ENCODE measurements at places on chromosomes 6 and 20. TPM values are rescaled to one million over a fixed set of nuclear protein-coding genes. Genes with fewer than 3 reads are reported as not detected.
A peak's percentile ranks its signal among the peaks of the same experiment; 100 is the strongest.

KIF6 gene
- total RNA-seq, result 3.3 TPM

LPA gene
- not detected for total RNA-seq

BMP6 gene
- 1.9 TPM for total RNA-seq

B3GALT4 gene
- 4.0 TPM for total RNA-seq

HLA-DRB5 gene
- not detected for total RNA-seq

RAET1E gene
- total RNA-seq, result 3.2 TPM

TMC2 gene
- total RNA-seq, result not detected

ADRM1 gene
- 252 TPM for total RNA-seq

PROKR2 gene
- not detected for total RNA-seq

DNA sequence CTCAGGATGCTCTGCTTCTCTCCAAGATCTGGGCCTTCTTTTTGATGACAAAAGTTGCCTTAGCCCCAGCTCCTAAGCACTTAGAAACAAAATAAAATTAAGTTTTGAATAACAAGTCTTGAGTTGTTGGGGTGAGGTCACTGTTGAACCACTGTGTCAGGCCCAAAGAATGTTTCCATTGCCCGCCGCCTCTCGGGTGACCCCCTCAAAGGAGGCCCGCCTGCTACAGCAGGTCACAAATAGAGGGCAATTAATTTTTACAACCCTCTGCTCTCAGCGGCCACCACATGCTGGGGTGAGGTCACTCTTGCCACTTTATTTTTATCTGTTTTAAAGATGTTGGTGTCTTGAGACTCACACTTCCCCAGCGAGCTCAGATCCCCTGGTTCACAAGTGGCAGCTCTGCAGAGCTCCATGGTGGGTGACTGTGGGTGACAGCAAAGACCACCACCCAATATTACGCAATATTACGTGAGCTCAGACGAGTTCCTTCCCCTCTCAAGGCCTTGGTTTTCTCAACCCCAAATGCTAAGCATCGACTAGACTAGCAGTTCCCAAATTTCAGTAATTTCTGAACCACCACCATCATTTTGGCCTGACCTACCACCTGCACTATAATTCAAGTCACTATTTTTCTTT is 247.7 kb upstream of the PMEPA1 start:
- DNase-seq, result no peak

- DNase-seq, result no peak
These were observed 218.5 kb downstream of the SIM1 start for GRCh38 chr6:100246206-100246605.

DNA sequence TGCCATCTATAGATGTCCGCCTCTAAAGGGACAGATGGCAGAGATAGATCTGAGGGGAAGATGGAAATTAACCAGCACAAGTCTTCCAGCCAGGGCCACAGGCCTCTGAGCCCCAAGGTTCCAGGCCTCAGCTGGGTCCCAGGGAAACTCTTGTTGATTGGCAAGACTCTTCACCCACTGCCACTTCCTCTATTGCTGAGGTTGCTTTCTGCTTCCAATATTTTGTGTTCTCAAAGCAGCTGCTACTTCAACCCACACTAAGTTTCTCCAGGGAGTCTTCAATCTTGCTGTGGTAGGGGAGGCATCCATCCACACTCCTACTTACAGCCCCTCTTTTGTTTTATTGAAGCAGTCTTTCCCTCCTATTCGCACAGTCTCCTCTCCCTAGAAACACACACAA is 36.4 kb upstream of the SASH1 start:
- DNase-seq, result no peak

DNA sequence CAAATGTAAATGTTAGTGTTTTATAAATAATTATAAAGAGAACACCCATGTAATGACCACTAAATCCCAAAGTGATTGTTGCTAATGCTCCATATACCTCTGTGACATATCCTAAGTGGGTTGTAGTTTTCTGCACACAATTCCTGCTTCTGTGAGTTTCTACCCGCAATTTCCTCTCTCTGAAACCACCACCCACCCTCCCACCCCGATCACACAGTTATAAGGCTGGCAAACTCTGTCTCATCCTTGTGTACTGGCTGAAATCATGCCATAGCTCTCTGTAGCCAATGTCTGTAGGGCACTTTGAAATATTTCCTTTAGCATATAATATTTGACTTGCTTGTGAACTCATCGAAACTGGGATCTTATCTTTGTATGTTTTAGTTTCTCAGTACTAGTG is 236.6 kb downstream of the PLCB1 start:
- DNase-seq, result no peak

- peak; percentile 30 for DNase-seq
These were observed 118.6 kb upstream of the BCLAF1 start for GRCh38 chr6:136408204-136408603.

GRCh38 chr20:19074828-19075516 is 137.5 kb upstream of the SLC24A3 start:
- DNase-seq, result no peak

DNA sequence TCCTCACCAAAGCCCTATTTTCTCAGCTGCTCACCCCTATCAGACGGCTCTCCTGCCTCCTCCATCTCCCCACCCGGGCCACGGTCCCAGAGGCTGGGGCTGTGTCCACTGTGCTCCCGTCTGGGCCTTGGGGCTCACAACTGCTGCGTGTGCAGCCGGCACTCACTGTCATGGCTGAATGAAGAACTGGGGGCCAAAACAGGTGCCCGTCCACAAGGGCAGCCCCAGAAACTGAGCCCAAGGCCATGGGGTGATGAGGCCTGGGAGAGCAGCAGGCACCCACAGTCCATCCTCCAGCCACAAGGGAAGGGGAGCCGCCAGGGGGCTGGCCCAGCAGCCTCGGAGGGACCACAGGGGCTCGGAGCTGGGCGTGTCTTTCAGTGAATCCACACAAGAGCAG is 159.5 kb downstream of the DLL1 start:
- no peak for DNase-seq

- DNase-seq, result no peak
These were observed 207.6 kb downstream of the TBC1D7 start for GRCh38 chr6:13120483-13121482.

DNA sequence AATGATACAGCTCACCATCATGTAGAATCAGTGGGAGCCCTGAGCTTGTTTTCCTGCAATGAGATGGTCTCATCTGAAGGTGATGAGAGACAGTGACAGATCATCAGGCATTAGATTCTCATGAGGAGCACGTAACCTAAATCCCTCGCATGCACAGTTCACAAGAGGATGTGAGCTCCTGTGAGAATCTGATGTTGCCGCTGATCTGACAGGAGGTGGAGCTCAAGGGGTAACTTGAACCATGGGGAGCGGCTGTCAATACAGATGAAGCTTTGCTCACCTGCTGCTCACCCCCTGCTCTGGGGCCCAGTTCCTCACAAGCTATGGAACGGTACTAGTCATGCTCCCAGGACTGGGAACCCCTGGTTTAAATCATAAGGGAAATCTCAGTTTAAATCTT is 89.2 kb downstream of the THBS2 start:
- no peak for DNase-seq

DNA sequence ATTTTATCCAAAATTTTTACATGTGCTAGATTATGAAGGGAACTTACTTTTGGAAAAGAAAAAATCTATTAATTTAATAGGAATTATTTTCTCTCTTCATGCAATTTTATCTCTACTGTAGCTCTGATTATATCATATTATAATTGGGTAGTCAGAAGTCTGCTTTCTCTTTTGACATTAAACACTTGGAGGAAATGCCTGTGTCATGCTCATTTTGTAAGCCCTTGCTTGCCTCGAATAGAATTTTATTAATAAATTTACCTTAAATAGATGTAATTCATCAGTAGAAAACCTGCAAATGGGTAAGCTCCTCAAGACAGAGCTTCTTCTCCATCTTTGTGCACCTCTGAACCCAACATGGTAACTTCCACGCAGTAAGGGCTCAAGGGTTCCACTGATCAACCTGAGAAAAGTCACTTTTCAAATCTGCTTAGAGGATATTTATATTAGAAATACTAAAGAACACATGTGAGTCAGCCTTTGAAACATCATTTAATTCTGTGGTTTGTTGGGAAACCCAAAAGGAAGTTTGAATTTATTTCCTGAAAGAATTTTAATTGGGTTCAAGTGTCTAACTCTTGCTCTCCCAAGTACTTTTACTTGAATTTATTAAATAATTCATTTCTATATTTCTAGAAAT is 266.0 kb downstream of the ALDH8A1 start:
- peak; percentile 65 for DNase-seq

DNA sequence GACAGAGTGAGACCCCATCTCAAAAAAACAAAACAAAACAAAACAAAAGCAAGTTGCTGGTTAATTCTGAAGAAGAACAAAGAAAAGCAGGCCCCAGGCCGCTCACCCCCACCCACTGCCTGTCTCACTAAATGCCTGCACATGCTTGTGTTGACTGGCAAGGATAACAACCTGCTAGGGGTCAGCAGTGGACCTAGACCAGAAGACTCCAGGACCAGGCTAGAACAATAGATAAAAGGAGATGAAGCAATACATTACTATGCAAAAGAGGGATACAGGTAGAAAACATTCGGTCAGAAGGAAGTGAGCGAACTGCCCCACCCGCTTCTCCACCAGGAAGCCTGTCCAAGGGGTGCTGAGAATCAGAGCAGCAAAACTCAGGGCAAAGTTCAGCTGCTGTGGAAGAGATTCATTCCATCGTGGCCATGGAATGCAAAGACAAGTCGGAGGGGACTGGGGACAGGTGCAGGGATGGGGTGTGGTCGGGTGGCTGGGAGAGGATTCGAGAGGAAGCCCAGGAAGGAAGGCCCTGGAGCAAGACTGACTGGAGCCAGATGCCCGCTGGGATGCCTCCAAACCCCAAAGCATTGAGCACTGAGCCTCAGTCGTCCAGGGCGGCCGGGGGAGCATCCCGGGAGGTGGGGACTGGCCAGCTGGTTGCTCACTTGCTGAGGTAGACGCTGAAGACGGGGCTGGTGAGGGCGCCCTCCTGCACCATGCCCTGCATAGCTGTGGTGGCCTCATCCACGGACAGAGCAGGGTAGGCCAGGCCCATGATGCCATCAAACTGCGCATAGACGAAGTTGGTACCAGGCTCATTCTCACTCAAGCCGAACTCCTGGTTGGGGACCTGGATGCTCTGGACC is 5.3 kb downstream of the PGC start:
- DNase-seq, result no peak

DNA sequence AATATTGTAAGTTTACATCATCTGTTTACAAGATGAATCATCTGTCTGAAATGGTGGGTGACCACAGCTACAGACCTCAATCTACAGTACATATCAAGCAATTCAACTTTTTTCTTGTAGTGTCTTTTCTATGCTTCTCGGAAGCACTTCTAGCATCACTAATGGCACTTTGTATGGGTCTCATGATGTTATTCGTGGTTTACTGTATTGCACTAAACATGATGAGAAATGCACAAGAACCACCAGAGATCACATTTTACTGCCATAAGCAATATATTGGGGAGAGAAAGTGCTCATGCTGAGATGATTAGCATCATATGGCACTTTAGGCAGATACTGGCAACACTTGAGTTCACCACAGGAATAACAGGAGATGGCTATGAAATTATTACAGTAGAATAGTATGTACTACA is 15.4 kb upstream of the BTBD3 start:
- peak; percentile 18 for DNase-seq

- no peak for DNase-seq
These were observed 83.4 kb downstream of the PRDM1 start for GRCh38 chr6:106169517-106169916.

- no peak for DNase-seq
These were observed 15.8 kb upstream of the RNASET2 start for GRCh38 chr6:166972101-166972500.

GRCh38 chr6:11279284-11279689 is 46.8 kb upstream of the NEDD9 start:
- no peak for DNase-seq

DNA sequence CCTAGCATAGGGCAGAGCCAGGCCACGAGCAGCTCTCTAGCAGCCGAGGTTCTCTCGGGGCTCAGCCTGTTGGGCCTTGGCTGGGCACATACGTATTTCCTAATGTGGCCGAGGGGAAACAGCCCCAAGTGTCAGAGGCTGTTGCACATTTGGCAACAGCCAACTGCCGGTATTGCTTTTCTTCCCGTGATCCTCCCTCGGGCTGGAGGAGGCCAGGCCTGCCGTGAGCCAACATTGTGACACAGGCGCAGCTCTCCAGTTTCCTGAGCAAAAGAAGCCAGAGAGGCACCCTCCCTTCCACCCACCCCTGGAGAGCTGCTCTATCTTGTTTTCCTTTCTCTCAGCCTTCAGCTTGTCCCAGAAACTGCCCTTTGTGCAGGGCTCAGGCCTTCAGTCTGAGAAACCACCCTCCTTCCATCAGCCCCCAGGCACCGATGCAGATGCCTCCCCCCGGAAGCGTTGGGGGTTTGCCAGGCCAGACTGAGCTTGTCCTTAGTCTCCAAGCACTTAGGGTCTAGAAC is 5.1 kb upstream of the BPI start:
- DNase-seq, result no peak

GRCh38 chr6:31356216-31356945 is 598 bp downstream of the HLA-B start:
- peak; percentile 20 for DNase-seq

DNA sequence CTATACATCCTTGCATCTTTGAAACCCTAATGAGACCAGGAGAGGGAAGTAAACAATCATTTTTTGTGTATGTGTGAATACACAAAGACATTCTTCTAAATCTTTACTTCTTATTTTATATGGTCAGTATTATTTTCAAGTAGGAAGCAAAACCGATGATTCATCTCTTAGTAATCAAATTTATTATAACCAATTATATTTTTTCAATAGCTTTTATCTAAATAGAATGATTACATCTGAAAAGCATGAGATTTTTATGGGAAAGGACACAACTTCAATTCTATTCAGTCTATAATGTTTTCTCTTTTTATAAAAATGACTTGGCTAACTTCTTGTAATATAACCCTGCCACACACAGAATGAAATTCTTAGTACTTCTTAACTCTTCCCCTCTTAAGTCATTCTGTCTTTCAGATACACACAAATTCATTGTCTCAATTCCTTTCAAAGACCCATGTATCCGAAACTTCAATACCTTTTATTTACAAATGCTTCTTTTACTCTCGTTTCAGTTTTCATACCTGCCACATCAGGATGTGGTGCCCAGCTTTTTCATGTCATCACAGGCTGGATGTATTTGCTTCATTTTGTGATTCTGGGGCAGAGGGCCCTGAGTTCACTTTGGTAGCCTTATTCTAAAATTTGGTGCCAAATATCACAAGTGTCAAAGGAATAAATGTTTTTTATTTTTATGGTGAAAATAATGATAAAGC is 227.0 kb downstream of the PHF3 start:
- DNase-seq, result no peak
